ENCODE measurements at places on chromosomes 2 and 18.

DNA sequence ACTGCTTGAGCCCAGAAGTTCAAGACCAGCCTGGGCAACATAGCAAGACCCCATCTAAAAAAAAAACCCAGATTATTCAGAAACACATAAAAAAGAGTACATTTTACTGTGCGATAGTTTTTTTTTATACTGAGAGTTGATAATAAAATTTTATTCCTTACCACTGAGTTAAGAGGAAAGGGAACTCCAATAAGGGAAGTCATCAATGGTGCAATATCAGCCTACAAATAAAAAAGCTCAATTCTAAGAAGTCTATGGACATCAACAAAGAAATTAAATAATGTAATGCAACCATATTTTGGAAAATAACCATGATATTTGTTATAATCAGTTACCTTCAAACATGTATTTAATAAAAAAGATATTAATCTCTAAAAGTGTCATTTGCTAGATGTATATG is 46.6 kb downstream of the PIGN start:
- DNase-seq: no peak

GRCh38 chr2:7098816-7099215 is 181.6 kb downstream of the RNF144A start:
- DNase-seq: no peak

GRCh38 chr2:98501876-98502275 is 57.2 kb downstream of the INPP4A start:
- DNase-seq: no peak

GRCh38 chr2:2586931-2587330 is 255.9 kb upstream of the MYT1L start:
- DNase-seq: no peak

DNA sequence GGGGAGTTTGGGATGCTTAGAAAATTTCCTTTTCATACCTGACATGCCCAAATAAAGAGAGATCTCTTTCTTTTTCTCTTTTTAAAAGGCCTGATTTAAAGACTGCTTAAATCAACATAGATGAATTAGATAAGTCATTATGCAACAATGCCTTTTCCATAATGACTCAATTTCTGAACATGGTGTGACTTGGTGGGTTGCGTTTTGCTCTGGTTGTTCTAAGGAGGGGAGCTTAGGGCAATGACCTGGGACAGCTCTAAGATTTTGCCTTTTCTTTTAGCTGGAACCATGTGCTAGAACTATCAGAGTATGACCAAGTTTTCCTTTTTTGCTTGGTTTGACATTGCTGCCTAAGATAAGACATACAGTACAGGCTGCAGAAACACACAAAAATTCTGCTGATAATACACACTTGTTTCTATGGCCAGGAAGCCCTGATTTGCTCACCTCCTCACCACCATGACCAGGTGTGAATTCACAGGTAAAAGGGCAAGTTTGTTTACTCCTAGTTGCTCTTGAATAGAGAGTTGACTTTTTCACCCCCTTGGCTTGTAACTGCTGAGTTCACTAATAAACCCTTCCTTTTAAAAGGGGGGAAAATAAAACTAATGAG is 58.1 kb upstream of the IL1RL1 start:
- DNase-seq: no peak

DNA sequence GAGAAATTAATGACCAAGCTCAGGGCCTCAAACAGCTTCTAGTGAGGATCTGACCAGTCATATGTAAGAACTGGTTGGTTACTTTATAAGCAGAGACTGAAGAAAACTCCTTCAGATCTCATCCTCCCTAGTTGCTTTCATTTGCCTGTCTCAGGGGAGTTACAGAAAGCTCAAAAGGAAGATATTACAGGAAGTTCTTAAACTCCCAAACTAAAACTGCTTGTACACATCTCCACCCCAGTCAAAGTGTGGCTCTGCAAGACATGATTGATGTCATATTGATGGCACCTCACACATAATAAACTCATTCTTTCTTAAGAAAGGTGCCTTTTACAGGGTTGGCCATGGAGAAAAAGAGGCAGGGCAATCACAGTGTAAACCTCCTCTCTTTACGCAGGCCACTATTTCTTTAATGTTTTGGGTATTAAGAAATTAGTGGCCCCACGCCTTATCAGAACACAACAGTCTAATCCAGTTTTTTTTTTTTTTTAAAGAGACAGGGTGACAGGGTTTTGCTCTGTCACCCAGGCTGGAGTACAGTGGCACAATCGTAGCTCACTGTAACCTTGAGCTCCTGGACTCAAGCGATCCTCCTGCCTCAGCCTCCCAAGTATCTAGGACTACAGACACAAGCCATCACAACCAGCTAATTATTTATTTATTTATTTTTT is 62.6 kb upstream of the STK17B start:
- DNase-seq: no peak

DNA sequence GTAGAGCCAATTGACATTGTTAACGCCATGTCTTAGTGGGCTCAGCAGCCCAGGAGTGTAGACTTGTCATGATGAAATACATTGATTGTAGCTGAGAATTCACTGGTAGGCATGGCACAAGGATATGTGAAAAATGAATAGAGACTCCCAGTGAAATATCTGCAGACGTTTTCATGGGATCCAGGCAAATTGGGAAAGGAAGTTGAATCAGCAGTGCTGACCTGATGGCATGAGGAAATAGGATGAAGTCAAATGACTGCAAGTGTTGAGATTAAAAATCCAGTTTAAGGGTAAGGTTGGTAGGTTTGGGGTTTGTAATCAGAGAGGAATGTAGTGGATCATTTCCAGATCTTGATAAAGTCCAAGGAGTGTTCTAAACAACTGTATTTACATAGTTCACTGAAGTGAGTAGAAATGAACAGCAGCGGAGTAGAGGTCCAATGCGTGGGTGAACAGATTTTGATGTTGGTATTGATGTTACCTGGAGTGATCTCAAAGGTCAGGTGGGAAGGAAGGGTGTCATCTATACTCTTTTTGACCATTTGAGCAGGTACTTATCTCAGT is 24.6 kb downstream of the INSIG2 start:
- no peak for DNase-seq

DNA sequence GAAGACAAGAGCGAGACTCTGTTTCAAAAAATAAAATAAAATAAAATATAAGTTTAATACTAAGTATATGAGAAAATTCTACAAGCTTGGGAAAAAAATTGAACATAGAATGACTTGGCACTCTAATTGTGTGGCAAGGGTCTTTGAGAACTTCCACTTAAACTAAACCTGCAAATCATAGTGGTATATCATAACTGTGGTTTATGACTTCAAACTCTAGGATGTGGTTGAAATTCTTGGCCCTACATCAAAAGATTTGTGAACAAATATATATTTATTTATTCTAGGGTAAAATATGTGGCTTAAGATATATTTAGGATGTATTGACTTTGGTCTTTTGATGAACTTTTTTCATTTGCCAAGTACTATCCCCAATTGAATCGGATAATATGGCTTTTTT is 3.1 kb upstream of the FAM171B start:
- no peak for DNase-seq

- DNase-seq: no peak
Observed at GRCh38 chr2:41644936-41645335, 402.9 kb upstream of the PKDCC start.

GRCh38 chr2:12334412-12334966 is 382.2 kb upstream of the TRIB2 start:
- DNase-seq: no peak

DNA sequence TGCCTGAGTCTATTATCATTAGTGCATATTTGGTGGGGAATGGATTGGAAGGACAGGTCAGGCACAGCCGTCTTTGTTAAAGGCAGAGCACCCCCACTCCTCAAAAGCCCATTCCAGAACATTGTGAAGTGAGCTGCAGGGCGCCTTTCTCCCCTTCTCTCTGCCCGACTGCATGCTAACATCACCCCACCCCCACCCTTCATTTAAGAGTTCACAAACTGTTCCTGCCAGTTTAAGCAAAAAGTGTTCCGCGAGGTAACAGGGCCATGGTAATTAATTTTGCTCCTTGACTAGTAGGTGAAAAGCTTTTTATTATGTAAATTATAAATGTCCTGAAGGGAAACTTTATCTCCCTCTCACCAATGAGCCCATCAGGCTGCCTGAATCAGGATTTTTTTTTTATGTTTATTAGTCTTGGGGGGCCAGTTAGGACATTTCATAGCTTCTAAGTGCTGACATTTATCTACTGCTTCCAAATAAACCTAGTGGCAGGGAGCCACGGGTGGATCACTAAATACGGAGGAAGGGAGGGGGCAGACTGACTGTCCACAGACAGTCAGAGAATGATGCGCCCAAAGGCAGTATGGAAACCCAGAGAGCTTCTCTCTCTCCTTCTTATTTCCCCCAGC is 99.4 kb downstream of the FTCDNL1 start:
- DNase-seq: no peak

DNA sequence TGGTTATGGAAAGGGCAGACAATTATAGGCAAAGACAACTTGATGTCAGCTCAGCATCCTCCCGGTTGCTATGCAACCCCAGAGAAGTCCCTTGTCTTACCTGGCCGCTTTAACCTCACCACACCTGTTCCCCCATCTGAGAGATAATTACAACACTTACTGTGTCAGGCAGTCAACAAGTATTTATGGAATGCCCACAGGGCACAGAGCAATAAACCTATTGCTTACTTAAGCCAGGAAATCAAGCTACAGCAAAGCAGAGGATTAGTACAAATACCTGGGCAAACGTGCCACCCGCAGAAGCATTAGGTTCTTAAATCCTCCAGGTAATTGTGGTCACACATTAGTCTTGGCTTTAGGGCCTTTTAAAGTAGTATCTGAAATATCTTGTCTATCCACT is 320.4 kb upstream of the REV1 start:
- DNase-seq: no peak

DNA sequence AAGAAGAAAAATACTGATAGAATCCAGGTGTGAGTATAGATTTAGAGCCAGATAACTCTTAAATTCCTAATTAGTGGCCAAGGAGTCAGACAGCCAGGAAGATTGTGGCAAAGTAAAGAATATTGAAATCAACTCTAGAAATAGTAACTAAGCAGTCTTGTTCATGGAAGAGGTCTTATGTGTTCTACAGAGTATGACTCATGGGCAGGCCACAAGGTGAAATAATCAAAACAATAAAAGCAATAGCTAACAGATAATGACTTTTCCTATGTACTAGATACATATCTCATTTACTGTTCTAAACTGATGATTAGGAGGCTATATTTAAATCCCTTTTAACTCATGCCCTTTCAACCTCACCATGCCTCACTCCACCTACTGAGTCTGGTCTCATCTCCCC is 227.4 kb upstream of the COL3A1 start:
- DNase-seq: no peak

GRCh38 chr18:35716169-35716831 is 134.8 kb downstream of the GALNT1 start:
- no peak for DNase-seq

DNA sequence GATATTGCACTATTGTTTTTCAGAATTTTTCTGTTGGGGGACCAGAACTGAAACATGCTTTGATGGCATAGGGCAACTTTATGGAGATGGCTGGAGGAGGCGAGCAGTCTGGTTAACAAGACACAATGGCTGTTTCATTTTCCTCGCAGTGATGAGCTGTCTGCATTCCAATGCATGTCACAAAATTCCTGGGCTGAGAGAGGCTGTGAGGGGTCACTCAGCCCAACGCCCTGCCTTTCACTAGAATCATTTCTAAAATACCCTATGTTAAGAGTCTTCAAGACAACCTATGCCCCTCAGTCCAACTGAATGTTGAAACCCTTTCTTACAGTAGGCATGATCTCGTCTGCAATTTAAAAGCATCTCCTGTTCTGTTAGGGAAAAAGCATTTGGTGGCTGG is 1090.0 kb downstream of the BCL11A start:
- no peak for DNase-seq

- DNase-seq: no peak
Observed at GRCh38 chr2:215900843-215901242, 112.5 kb downstream of the MREG start.

DNA sequence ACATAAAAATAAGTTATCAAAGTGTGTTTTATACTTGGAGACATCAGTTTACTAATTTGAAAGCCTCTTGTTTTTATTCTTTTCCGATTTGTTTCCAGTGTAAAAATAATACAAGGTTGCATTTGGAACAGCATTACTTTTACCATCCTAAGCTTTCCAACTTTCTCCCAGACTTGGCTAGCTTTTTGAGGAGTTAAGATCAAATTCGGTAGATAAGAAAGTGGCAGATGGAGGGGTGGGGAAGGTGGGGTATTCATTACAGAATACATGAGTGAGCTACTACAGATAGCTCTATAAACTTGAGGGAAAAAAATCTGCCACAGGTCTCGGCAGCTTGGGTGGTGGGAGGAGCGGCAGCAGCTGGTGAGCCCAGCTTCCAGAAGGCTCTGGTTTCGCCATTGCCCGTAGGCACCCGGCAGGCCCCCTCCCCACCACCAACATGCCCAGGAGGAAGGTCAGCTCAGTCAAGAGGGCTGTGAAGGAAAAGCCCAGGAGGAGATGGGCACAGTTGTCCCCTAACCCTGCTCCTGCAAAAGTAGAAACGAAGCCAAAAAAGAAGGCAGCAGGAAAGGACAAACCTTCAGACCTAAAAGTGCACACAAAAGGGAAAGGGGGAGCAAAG is 18.6 kb upstream of the RMC1 start:
- DNase-seq: no peak

DNA sequence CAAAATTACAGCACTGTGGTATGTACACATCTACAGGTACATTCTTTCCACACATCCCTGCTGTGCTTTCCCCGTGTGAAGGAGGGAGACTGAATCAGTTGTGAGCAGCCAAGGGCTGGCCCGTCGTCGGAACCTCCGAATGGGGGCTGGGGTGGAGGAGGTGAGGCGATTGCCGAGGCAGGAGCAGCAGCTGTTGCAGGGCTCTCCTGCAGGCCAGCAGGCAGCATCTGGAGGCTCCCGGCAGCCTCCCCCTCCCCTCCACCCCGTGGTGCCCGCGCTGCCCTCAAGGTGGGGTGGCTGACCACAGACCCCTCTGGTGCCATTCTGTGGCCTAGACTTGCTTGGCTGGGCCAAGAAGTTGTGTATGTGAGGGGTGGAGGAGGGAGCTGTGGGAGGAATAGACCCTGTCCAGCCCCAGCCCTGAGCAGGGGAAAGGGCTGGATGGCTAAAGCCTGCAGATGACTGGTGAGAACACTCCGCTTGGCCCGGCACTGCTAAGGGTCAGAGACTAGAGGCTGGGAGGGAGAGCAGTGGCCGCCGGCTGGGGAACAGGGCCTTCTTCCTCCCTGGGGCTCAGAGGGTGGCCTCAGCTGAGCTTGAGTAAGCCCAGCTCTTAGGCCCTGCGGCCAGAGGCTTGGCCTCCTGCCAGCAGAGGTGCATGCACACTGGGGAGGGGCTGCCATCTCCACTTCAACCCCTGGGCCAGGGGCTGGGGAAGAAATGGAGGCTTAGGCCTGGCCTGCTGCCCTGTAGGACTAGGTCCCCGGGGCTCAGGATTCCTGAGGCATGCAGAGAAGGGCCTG is 7.6 kb downstream of the STAMBP start:
- DNase-seq: peak; percentile 18

DNA sequence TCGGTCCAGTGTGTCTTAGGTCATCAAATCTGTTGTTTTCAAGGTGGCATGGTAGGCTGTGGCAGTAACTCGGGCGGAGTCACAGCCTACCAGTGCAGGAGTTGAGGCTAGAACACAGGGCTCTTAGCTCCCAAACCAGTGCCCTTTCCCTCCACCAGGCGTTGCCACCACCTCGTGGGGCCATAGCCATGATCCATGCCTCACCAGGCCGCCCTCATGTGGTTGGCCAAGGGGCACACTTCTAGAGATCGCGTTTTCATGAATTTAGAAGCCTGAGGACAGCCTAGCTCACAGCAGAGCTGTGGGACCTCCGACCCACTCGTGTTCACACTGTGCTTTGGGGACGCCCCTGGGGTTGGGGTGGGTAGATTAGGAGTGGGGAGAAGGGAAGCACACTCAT is 10.6 kb downstream of the SEC11C start:
- DNase-seq: no peak

GRCh38 chr2:207711750-207712530 is 500 bp downstream of the CCNYL1 start:
- peak; percentile 50 for DNase-seq
